NK-92 treated with Interleukin-12 subunit alpha and Interleukin-12 subunit beta, amount 100 ng/mL, for 24 hours (cell line): ENCODE measurements at places on chromosomes 11 and 22.

- peak; percentile 11 for DNase-seq
These were observed 2.7 kb upstream of the RHOD start for GRCh38 chr11:67053896-67054329.

DNA sequence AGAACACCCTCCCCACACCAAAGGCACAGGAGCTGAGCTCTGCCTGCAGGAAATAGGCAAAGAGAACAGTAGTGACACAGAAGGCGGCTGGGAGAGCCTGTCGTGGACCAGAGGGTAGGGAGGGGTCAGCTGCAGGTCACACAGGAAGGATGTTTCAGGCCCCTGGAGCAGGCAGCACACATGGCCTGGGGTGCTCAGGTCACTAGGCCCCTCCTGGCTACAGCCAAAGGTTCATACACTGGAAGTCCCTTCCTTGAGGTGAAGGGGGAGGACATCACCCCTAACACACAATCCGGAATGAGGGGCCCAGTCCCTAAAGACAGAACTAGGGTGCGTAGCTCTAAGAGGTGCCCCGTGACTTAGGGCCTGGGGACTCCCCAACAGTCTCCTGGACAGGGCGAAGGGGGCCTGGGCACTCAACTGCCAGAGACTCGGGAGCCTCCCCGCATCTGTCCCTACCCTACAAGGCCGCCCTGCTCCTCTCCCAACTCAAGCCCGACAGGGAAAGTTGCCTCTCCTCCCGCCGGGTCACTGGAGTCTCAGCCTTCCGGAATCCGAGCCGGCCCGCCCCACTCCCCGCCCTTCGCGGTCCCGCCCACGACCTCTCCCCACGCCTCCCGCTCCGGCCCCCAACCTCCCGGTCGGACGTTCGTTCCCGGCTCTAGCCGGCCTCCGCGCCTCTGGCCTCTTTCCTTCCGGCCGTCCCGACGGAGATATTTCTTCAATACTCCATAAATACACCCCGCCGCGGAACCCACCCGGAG, at the start of gene CYB5R2:
Gene CYB5R2 (minus strand): TSS at position 541 of the 764 bp plus-strand sequence. CDS start 675 bp downstream, outside the sequence.
- no peak for DNase-seq

DNA sequence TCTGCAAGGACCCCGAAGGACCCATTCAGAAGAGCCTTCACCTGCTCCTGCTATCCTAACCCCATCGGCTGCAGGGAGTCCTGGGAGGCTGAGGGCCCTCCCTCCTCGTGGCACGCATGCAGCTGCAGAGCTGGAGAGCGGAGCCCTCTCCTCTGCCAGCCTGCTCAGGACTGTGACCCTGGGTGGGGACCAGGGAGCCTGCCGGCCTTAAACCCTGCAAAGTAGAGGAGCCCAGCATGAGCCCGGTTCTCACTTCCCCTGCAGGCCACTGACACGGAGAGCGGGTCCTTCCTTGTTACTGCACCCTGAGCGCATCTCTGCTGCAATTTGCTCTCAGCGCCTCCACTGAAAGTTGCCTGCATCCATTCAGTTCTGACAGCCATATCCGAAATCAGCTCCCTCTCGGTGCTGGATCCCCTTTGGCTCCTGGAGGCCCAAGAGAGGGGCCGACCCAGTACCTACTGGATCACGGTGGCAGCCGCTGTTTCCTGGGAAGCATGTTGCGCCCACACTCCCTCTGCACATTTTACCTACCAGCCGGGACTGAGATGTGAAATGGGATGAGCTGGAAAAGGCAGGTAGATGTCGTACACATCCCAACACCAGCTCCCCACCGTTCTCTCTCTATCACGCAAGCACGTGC, 312.1 kb downstream of the NTM start:
- DNase-seq: no peak

- DNase-seq: no peak
These were observed 6.6 kb upstream of the MRGPRG start for GRCh38 chr11:3225159-3225758.

DNA sequence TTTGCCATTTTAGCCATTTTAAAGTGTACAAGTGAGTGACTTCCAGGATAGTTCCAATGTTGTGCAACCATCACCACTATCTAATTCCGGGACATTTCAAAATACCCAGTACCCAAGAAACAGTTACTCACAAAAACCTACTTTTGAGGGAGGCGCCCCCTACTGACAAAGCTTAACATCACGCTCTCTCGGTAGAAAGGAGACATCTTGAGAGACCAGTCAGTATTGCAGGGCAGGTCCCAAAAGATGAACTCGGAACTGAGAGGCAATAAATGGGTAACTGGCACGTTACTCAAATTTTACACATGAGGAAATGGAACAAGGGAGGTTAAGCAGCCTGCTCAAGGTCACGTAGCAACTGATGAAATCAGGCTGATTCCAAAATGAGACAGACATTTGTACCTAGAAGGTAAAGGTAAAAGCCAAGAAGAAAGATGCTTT, 50.0 kb upstream of the POU2AF1 start:
- DNase-seq: no peak

GRCh38 chr11:125465255-125465654, 30.8 kb downstream of the FEZ1 start:
- no peak for DNase-seq

- DNase-seq: no peak
These were observed 430.9 kb downstream of the ETS1 start for GRCh38 chr11:128156486-128156885.

DNA sequence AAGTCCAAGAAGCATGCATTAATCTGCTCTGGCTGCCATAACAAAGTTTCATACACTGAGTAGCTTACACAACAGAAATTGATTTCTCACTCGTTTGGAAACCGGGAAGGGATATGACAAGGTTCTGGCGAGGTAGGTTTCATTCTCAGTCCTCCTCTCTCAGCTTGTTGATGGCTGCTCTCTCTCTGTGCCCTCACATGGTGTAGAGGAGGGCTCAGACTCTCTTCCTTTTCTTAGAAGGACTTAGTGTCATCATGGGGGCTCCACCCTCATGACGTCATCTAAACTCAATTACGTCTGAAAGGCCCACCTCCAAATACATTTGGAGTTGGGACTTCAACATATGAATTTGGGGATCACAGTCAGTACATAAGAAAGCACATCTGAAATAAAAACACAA, 18.6 kb downstream of the GLYATL1 start:
- no peak for DNase-seq

DNA sequence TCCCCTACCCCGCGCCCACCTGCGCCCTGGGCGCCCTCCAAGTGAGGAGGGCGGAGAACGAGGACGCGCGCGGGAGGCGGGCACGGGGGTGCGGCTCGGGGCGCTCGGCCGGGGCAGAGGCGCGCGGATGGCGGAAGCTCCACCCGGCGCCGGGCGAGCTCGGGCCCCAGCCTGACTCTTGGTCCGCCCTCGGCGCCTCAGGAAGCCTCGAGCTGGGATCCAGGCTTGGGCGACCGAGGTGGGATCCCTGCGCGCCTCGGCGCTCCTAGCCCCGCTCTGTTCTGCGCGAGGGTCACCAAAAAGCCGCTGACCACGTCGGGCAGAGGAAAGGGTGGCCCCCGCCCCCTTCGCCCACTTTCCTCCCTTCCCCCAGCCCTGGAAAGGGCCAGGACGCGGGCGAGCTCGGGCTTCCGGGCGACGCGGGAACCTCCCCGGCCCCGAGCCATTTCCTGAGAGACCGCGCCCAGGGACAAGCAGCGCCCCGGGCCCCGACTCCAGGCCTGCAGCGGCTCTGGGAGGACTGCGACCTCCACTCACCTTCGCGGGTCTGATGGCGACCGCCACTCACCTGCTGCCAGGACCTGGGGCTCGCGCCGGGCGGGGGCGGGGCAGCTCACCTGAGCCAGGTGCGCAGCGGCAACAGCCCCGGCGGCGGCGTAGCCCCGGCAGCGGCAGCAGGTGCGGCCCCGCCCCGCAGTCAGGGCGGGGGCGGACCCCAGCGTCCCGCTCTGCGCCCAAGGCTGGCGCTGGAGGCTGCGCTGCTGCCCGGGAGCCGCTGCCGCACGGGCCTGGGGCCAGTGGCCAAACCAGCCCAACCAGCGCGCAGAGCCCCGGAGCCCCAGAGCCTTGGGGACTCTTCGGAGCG, 2.2 kb upstream of the SIGIRR start:
- DNase-seq: no peak

GRCh38 chr11:29750392-29750791, 266.4 kb downstream of the KCNA4 start:
- DNase-seq: no peak

DNA sequence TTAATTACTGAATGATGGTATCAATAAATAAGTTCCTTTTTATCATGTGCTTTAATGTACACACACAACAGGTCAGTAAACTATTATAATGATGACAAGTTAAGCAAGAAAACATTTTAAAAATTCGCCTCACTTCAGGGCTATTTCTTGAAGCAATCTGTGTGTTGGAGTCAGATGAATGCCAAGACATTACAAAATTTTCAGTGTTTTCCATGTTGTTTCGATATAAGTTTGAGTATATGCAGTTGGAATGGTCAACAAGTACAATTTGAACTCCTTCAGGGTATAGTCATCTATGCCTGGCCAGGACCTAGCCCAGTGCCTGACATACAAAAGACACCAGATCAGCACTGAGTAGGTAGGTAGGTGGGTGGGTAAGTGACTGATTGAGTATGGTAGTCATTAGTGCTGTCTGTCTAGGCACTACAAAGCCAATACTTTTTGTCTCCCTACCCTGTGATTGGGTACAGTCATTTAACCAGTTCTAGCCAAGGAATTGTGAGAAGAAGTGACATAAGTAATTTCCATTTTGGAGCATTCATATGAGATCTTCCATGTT, 7.5 kb downstream of the PRCP start:
- DNase-seq: no peak

DNA sequence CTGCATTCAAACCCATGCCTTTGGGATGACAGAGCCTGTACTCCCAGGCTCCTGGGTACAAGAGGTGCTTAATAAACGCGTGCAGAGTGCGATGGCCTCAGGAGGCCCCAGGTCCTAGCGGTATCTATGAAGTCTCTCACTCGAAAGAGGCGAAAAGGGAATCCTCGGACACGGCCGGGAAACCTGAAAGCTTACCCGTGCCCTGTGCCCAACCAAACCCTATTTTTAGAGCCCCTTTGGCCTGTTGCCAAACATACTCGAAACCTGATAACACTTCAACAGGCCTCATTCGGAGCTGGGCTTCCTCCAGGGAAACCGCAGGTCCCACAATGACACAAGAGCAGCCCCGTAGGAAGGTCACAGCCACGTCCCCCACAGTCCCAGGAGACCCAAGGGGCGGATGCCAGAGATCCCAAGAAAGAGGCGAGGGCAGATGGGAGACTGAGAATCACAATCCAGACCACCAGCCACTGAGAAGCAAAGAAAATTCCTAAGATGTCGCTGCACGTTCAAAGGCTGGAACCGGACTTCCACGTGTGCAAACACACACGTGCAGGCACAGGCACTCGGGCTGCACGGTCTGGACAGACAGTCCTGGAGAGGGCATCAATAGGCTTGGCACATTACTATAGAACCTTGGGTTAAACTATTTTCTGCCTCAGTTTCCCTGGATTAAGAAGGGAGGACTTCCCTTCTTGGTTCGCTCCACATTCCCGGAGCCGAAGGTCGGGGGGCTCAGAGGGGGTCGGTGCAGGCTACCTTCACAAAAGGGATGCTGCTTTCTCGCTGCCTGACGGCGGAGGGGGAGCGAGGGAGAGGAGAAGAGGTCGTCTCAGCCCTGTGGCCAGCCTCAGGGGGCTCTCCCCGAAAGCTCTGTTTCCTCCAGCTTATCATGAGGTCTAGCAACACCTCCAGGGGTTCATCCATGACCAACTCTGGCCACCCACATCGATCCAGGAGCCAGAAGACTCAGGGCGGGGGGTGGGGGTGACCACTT, 8.2 kb downstream of the PDGFB start:
- DNase-seq: no peak

GRCh38 chr22:49735901-49736421, 91.7 kb downstream of the BRD1 start:
- no peak for DNase-seq

GRCh38 chr11:71998649-71999310, at the start of gene IL18BP:
Gene IL18BP (plus strand): TSS chr11:71998909. CDS start chr11:71999985, 1,076 bp downstream.
- DNase-seq: no peak

- DNase-seq: no peak
These were observed 328.6 kb downstream of the MN1 start for GRCh38 chr22:27472975-27473374.

GRCh38 chr11:44137057-44137456, 41.6 kb downstream of the EXT2 start:
- no peak for DNase-seq

DNA sequence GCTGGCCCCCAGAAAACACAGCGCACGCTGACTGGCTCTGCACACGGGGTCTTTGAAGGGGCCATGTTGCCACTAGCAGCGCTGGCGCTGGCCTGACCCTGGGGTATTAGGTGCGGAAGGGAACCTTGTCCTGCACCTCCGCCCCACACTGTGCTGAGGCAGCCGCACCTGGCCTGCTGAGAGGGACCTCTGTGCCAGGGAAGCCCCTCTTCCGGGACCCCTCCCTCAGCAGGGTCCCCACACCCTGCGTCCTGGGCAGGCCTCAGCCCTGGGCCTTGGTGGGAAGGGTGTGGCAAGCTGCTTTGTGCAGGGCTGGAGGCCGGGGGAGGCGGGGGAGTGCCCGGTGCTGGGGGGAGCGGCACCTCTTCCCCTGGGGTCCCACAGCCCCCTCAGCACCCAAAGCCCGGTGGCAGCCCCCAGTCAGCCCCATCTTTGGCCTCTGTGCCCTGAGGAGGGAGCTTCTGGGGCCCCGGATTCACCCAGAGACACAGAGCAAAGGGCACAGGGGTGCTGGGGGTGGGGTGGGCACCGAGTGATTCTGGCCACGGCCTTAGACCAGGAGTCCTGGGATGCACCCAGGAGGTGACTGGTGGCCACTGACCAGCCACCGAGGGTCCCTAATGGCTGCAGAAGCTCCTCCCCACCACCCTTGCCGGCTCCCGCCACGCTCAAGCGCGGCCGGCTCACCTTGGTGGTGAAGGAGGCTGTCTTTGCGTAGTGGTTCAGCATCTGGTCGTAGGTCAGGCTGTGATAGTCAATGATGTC, 11.4 kb downstream of the TTLL8 start:
- DNase-seq: no peak

GRCh38 chr11:629237-629583, 2.2 kb upstream of the SCT start:
- DNase-seq: no peak

DNA sequence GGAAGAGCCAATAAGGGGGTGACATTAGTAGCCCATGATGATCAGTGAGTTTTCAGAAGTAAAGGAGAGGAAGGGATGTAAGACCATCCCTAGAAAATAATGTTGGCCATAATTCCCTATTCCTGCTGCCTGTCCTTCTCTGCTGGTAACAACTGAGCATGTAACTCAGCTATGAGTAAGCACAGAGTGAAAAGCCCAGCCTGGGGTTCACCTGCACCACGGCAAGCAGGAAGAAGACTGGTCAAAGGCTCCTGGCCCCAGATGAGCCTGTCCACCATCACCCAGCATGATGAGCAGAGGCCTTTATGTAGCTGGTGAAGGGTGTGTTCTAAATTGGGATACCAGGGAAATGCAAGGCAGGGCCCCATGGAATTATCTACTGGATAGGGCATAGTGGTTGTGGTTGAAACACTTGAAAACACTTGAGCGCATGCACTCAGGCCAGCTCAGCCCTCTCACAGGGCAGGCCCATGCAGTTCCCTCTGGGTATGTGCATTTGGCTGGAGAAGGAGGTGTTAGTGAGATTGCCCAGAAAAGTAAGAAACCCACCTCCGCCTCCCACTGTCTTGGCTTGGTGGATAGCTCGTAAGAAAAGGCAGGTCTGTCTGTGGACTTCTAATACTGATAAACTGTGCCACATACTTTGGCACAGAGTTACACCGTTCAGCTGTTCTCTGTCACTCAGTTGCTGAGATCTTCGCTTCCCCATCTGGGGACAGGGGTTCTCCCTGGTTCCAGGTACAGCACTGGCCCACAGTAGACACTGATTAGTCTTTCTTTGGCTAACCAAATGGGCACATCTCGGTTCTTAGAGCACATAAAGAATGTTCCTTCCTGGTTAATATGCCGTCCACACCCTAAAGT, 86.8 kb downstream of the AMOTL1 start:
- no peak for DNase-seq

GRCh38 chr11:116454020-116454645, 318.7 kb downstream of the BUD13 start:
- DNase-seq: peak; percentile 9
